ENCODE measurements at places on chromosomes 13 and 19.

DNA sequence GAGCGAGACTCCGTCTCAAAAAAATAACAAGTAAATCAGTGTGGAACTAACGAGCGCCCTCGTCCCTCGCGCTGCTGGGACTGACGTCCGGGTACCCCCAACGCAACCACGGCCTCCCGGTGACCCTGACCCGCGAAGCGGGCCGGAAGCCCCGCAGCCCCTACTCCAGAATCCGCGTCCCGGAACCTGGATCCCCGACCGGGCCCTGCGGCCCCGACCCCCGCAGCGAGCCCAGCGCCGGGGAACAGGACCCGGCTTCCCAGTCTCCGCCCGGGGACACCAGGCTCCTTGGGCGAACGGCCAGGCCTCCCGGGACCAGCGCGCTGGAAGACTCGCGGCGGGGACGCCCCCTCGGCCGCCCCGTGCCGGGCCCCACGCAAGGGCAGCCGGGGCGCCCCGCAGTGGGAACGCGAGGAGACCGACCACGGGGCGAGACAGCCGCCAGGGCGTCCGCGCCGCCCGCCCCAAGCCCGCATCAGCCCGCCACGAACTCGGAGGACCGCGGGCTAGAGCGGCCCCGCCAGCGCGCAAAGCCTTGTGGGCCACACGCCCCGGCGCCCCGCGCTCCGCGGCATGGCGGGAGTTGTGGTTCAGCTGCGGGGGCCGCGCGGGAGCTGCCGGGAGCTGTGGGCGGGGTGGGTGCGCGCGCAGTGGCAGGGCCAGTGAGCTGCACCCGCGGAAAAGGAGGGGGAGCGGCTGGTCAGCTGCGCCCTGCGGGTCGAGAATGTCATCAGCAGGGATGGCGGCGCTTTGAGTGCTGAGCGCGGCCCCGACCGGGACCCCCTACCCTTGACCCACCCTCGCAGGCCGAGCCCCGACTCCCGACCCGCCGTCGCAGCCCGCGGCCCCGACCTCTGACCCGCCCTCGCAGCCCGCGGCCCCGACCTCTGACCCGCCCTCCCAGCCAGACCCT is 7.5 kb upstream of the MADCAM1 start:
- peak overlapping the region; percentile 98 for H3K4me3 ChIP-seq
- no peaks in the 10 kb centered on the region for H3K27me3 ChIP-seq
- no peaks in the 10 kb centered on the region for H3K36me3 ChIP-seq
- peak; percentile 91 for DNase-seq
- peak overlapping the region; percentile 87 for H3K27ac ChIP-seq
- peaks cover 6% of the 10 kb centered on the region for H3K4me1 ChIP-seq

- DNase-seq: no peak
- H3K27ac ChIP-seq: no peak overlapping the region
- H3K4me1 ChIP-seq: no peaks in the 10 kb centered on the region
- no peak overlapping the region for H3K4me3 ChIP-seq
Measured at GRCh38 chr13:112704308-112705145, 14.7 kb downstream of the ATP11A start.

DNA sequence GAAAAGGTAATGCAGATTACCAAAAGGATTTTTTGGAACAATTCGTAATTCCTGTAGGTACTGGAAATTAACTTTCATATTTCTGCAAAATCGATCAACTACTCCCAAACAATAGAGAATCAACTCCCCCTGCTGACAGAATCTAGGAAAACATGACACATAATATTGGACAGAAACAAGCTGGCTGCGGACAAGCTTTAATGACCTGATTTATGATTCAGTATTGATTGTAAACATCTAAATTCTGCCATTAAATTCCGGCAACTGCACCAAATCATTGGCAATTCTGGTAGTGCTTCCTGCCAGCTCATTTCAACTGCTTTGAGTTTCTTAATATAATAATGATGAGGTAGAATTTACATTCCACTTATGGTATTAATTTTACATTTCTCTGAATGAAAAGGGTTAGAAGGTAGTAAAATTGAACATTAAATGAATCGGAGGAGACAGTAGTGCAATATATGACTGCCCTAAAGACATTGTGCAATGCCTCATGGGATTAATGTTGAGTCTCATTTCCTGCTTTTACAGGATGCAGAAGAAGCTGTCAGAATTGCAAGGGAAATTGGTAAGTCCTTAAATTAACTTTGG is 146.5 kb downstream of the PCCA start:
- H3K4me1 ChIP-seq: peaks cover under 1% of the 10 kb centered on the region
- no peaks in the 10 kb centered on the region for H3K36me3 ChIP-seq
- H3K27ac ChIP-seq: no peak overlapping the region
- no peak overlapping the region for H3K4me3 ChIP-seq
- H3K27me3 ChIP-seq: no peaks in the 10 kb centered on the region

- no peak overlapping the region for H3K4me3 ChIP-seq
- no peaks in the 10 kb centered on the region for H3K27me3 ChIP-seq
- no peaks in the 10 kb centered on the region for H3K4me1 ChIP-seq
Measured at GRCh38 chr19:37692956-37693620, 26.5 kb downstream of the ZNF607 start.

DNA sequence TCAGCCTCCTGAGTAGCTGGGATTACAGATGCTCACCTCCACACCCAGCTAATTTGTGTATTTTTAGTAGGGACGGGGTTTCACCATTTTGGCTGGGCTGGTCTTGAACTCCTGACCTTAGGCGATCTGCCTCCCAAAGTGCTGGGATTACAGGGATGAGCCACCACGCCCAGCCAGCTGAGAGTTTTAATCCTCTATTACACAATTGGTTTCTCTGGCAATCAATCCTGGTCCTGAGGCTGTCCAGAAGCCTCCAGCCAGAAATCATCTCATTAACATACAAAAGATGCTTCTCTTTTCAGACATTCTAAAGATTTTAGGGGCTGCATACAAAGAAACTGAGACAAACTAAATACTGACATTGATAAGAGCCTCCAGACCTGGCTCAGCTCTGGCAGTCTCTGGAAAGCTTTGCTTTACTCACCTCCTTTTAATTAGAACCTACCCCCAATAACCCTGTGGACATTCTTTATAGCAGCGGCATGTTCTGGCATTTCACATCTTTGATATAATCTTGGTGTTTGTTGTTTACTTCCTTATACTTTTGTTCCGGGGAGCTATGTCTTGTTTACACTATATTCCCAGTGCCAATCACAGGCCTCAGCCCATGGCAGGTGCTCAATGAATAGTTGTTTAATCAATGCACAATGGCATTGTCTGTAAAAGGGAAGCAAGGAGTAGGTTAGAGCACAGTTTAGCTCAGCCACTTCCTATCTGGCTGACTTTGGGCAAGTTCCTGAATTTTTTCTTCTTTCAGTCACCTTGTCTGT is 4.1 kb upstream of the ZNF724 start:
- no peak overlapping the region for H3K4me3 ChIP-seq
- no peaks in the 10 kb centered on the region for H3K36me3 ChIP-seq
- H3K4me1 ChIP-seq: no peaks in the 10 kb centered on the region
- H3K27me3 ChIP-seq: no peaks in the 10 kb centered on the region
- no peak overlapping the region for H3K27ac ChIP-seq
- DNase-seq: peak; percentile 10

DNA sequence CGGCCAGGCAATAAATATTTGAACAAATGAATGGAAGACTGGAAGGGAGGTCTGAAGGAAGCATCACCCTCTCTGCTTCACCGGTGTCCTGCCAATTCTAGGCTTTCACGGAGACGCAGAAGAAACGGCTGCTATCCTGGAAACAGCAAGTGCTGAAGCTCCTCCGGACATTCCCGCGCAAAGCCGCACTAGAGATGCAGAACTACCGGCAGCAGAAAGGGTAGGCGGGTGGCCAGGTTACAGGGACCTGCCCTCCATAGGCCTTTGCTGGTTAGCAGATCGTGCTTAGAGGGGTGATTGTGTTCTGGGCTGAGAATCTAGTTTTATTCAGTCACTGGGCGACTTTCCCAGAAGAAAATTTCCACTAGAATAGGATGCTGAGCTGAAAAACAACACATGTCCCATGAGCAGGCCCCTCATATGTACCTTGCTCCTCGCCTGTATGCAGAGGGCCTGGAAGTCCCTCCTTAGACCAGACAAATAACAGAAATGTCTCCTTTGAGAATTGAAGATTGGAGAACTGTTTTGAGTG is 11.0 kb downstream of the PAF1 start:
- H3K4me1 ChIP-seq: no peaks in the 10 kb centered on the region
- peaks cover 51% of the 10 kb centered on the region for H3K36me3 ChIP-seq
- no peaks in the 10 kb centered on the region for H3K27me3 ChIP-seq
- no peak overlapping the region for H3K27ac ChIP-seq

GRCh38 chr13:74669149-74669548 is 534.9 kb upstream of the KLF12 start:
- no peak for DNase-seq
- no peaks in the 10 kb centered on the region for H3K36me3 ChIP-seq
- H3K27ac ChIP-seq: no peak overlapping the region
- H3K4me3 ChIP-seq: no peak overlapping the region
- H3K27me3 ChIP-seq: no peaks in the 10 kb centered on the region
- H3K4me1 ChIP-seq: no peaks in the 10 kb centered on the region

DNA sequence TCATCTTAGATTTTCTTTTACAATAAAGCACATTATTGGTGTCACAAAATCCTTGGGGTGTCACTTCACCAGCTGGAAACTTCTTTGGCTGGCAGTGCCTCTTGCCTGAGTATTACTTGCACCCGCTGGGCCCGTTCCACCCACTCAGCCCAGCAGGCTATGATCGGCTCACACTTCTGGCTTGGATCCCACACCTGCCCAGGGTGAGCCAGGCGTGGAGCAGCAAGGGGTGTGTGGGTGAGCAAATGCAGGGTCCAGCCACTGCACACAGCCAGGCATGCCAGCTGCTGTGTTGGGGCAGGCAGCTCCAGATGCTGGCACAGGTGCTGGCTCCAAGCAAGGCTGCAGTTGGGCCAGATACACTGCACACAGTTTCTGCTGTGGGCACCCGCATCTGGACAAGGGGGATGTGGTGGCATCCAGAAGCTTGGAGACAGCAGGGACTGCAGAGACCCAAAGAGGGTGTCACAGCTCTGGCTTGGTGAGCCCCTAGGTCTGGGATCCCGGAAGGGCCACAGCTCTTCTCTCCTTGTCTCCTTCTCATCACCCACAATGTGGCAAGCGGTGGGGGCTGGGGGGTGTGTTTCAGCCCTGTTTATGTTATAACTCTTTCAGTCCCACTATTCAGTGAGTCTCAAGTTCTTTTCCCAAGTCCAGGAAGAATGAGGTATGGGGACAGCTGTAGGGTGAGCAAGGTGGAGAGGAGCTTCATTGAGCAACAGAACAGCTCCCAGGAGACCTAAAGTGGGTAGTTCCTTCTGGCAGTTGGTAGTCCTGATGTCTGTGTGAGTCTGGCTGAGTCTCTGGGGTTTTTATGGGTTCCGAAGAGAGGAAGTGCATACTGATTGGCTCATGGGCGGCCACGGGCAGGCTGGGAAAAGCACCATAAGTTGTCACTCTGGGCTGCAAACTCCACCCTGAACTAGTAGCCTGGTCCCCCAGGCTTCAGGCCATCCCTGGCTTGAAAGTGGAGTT is 25.3 kb upstream of the TBC1D4 start:
- no peak overlapping the region for H3K4me3 ChIP-seq
- no peaks in the 10 kb centered on the region for H3K36me3 ChIP-seq
- no peaks in the 10 kb centered on the region for H3K4me1 ChIP-seq
- H3K27me3 ChIP-seq: no peaks in the 10 kb centered on the region
- DNase-seq: no peak
- no peak overlapping the region for H3K27ac ChIP-seq

DNA sequence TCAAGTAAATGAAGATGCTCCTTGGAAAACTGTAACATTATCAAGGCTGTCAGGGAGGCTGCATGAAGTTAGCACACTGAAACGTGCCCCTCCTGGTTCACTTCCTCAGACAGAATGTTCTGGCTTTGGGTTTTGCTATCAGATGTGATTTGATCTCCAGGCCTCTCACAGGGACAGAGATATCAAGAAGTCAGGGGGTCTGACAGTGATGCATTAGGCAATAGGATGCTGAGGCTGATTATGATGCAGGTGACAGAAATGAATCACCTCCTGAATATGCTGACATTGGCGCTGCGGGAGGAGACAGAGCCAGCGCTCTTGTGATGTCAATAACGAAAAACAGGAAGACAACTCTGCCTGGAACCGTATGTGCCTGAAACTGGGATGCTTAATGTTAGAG is 278.5 kb downstream of the DCT start:
- no peaks in the 10 kb centered on the region for H3K36me3 ChIP-seq
- H3K4me3 ChIP-seq: no peak overlapping the region
- H3K27ac ChIP-seq: no peak overlapping the region
- no peak for DNase-seq

DNA sequence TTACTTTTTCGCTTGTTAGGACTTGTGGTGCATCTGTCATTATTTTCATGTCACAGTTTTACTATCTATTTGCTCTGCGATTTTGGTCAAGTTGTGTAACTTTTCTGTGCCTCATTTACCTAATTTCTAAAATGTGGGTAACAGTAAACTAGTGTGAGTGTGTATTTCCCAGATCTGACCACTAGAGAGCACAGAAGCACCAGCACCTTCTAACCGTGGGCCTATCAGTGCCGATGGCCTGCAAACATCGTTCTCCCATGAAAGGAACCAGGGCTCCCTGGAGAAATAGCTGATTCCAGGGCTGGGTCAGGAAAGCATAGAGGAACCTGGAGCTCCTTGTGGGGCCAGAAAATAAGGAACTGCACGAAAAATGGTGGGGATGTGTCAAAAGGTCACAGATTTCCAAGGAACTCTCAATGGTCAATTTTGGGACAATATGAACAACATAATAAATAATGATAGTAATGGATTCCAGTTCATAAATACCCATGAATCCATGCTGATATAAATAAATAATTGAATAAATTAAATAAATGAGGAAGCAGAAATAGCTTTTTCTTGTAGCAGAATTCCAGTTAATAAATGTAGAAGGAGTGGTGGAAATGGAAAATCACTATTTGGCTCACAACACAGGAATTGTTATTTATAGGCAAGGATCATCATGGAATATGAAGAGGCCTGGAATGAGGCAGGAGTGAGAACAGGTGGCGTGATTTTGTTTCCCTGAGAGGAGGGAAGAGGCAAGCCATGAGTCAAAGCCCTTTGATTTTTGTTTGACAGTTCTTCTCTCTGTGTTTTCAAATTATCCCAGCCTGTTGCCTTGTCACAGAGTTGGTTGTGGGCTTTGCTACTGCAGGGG is 31.1 kb downstream of the CEACAM8 start:
- H3K4me1 ChIP-seq: peaks cover 11% of the 10 kb centered on the region
- peak; percentile 42 for DNase-seq
- H3K27ac ChIP-seq: no peak overlapping the region

Data from prostate gland (tissue), 2 donors.